ENCODE measurements at places on chromosomes 1 and 21.
A peak's percentile ranks its signal among the peaks of the same experiment; 100 is the strongest.

DNA sequence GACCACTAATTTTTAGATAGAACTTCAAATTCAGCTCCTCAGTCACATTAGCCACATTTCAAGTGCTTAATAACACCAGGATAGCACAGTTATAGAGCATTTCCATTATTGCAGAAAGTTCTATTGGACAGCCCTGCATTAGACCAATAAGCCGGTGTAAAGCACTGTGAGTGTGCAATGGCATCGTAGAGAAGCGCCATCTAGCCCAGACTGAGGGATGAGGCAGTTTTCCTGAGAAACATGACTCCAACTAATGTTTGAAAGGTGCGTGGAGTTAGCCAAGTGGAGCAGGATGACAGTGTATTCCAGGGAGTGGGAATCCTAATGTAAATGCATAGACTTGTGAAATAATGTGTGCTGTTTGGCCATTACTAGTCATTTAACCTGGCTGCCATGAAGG lies 7.7 kb downstream of the RPE65 start:
- no peak for DNase-seq

- no peak for DNase-seq
These were observed 276.0 kb downstream of the TM2D1 start for GRCh38 chr1:61448914-61449313.

GRCh38 chr1:7121622-7121988 lies 336.4 kb downstream of the CAMTA1 start:
- no peak for DNase-seq

DNA sequence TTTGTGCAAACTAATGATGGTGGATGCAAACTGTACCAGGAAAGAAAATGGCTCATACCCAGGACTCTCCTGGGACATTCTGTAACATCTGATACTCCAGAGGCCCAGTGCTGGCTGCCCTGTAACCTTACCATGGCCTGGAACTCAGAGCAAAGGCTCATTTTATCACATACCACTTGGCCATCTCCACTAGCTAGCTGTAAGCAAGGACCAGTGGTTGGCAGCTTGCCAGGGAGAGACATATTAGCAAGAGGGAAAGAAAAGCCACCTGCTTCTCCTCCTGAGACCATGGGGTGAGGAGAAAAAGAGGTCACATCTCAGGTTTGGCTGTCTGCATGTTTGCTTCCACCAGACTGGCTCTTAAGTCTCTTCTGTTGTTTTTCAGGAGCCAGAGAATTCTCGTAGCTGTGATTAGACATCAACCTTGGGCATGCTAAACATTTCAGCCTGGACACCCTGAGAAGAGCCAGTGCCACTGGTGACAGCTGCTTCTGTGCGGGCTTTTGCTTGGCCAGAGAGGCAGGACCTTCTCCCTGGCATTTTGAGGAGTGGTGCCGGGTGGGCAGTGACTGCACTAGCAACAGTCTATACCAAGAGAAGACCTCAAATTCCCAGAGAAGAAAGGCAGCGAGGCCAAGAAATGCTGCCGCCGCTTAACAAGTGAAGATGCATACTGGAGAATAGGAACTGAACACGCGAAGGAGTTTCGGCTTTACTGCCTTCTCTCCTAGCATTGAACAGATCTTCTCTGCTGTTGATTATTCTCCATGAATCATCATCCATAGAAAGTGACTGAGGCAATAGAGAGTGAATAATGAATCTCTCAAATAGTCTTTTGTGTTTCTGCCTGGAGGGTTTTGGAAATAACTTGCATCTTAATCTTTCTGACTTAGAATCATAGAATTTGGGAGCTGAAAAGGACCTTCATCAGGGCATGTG lies 6.7 kb upstream of the INKA2 start:
- no peak for DNase-seq

GRCh38 chr21:17782051-17782450 lies 37.1 kb downstream of the C21orf91 start:
- DNase-seq, result no peak

DNA sequence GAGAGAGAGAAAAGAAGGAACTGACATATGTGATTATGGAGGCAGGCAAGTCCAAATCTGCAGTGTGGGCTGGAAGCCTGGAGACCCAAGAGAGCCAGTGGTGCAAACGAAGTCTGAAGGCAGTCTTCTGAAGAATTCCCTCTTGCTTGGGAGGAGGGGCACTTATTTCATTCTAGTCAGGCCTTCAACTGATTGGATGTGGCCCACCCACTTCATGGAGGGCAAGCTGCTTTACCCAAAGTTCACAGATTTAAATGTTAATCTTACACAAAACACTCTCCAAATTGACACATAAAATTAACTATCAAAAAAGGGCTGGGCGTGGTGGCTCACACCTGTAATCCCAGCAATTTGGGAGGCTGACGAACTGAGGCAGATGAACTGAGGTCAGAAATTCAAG lies 103.5 kb upstream of the RAB3GAP2 start:
- DNase-seq, result no peak

- DNase-seq, result peak; percentile 12
These were observed 11.5 kb downstream of the TNFSF4 start for GRCh38 chr1:173195596-173196088.

- DNase-seq, result no peak
These were observed 357.6 kb downstream of the KIF26B start for GRCh38 chr1:245512181-245512888.

GRCh38 chr1:14791654-14792053 lies 193.2 kb downstream of the KAZN start:
- no peak for DNase-seq

DNA sequence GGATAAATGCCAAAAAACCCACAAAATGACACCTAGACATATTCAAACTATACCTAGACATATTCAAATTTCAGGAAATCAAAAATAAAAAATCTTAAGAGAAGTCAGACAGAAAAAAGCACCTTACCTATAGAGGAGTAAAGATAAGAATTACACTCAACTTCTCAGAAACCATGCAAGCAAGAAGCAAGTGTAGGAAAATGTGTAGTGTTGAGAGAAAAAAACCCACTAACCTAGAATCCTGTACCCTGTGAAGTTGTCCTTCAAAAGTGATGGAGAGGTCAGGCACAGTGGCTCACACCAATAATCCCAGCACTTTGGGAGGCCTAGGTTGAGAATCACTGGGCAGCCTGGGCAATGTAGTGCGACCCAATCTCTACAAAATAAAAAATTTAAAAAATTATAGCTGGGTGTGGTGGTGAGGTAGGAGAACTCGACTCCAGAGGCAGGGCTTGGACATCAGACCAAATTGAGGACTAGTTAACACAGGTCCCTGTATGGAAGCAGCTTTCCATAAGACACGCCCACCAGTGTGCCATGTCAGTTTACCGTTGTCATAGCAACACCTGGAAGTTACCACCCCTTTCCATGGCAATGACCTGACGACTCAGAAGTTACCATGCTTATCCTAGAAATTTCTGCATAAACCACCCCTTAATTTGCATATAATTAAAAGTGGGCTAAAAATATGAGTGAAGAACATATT lies 20.7 kb downstream of the PDIK1L start:
- no peak for DNase-seq

DNA sequence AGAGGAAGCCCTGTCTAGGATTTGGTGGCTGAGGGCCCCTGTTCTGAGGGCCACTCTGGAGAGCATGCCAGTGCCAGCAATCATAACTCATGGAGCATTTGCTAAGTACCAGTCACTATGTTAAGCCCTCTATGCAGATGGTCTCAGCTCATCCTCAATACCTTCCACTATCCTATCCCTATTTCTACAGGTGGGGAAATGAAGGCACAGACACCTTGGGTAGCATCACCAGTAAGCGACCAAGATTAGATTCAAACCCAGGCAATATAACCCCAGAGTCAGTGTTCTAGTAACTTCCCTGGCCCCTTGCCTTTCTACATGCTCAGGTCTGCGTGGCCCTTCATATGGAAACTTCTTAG lies 7.9 kb upstream of the NBPF1 start:
- no peak for DNase-seq

DNA sequence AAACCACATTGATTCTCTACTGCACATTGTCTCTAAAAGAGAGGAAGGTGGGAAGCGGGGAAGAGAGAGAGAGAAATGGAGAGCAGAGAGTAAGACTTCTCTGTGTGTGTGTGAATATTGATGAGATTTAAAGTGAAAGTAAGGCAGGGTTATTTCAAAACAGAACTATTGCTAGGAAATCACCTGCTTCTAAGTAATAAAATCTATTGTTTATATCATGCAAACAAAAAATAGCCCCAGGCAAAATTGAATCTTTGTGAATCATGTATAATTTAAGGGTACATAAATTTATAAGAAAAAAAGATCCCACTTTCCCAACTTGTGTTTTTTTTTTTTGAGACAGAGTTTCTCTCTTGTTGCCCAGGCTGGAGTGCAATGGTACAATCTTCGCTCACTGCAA lies 1.2 kb upstream of the GBP7 start:
- DNase-seq, result no peak

DNA sequence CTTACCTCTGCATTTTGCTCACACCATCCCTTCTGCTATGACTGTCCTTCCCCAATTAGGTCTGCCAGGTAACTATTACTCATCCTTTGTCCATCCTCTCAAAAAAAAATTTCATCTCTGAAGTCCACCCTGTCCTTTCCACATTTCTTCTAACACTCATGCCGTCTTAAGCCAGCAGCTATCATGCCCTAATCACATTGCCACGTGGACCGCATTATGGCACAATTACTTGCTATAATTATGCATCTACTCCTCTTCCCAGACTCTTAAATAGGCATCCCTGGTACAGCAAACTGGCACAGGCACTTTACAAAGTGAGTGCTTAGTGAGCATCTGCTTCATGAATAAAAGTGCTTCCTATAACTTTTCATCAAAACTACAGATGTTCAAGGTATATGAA lies 295.4 kb upstream of the ESRRG start:
- DNase-seq, result no peak

DNA sequence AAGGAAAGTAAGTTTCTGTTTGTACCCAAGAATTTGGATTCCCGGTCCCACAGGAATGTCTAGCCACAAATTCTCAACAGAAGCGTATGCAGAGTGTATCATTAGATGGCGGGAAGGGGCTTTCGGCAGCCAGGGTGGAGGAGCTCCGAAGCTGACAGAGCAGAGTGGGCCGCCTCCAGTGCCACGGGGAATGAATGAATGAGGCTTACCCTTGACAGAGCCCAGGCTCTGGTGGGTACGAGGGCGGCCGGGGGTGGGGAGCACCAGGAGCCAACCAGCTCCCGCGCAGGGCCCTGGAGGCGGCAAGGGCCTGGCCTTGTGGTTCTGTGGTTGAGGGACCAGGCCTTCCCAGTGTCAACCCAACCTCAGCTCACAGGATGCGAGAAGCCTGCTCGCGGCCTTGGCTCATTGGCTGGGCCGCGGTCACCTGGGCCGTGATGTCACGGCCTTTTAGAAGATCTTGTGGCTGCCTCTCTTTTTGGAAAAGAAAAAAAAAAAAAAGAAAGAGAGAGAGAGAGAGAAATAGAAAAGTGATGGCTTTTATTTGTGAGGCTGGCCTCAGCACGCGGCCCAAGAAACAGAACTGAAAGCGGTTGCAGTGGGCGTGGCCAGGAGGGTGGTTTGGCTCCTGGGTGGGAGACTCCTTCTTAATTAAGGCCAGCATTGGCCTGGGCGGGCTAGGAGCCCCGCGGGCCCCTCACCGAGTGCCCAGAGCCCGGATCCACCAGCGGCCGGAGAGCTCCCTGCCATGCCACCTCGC lies 34.9 kb upstream of the RUNX3 start:
- DNase-seq, result peak; percentile 89

- no peak for DNase-seq
These were observed 91.1 kb upstream of the LPGAT1 start for GRCh38 chr1:211921579-211922095.

DNA sequence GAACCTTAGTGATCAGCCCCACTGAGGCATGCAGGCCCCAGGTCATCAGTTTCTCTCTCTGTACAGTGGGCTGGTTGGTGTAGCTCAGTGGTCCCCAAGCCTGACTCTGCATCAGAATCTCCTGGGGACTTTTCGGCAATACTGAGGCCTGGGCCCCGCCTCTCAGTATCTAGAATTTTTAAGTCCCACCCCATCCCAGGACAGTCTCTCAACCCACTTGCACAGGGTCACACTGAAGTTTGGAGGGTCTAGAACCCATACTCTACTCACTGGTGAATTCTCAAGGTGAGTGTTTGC lies 216.4 kb downstream of the MATN1 start:
- no peak for DNase-seq

- no peak for DNase-seq
These were observed 141.0 kb downstream of the FOXD2 start for GRCh38 chr1:47578721-47579419.

DNA sequence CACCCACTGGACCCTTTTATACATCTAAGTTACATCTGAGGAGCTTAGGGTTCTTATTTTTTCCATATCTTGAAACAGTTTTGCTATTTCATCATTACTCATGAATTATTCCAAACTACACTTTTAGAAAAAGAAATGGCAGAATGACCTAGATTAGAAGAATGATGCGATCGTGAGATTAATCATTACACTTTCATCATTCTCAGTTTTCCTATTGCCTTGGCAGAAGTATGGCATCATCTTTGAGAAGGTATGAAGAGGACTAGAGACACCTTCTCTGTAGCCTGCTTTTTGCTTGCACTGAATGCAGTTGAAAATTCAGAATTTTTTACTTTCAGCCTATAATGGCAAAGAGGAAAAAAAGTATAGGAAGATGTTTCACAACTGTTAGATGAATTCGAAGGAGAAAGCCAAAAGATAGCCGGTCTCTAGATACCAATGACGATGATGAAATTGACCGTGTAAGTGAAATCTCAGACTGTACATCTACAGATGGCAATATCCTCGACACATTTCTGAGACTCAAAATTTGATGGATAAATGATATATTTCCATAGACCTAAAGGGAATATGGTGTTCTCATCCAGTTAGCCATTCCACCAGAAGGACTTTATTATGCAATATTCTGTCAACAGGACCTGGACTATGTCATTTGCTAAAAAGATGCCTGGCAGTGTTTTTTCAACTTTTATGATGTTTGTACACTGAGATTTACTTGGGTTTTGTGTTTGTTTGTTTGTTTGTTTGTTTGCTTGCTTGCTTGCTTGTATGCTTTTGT lies 191.8 kb downstream of the TOMM20 start:
- DNase-seq, result no peak

DNA sequence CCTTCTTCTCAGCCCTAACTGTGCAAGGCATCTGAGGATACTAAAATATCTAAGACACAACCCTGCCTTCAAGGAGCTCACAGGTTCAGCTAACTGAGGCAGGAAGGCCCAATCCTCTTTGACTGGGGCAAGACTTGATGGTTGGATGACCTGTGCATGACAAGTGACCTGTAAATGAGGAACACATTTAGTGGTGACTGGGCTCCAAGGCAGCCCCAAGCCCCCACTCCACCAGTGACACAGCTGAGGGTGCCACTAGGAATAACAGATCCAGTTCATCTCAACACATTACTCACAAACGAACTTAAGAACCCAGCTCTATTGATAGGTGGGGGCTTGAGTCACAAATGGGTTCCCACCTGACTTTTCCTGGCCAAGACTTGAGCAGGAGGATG lies 244.7 kb upstream of the IRF2BP2 start:
- DNase-seq, result no peak

All from CD4-positive, alpha-beta T cell treated with Interleukin-15 for 4 hours (primary cell).